ENCODE measurements at places on chromosomes 4 and X.

DNA sequence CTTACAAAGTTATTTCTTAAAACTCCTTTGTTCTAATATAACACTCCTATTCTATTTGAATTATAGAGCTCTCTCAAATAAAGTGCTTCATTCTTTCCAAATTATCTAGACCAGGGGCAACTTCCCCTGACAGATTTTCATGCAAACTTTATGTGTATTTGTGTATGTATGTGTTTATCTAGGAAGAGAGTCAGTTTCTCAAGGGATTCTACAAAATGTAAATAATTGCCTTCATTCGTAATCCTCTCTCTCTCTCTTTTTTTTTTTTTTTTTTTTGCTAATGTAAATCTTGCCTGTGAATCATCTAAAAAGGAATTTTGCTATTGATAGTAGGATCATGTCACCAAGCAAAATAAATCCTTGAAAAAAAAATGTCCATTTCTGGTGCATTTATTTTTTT lies 38.9 kb upstream of the RBPJ start:
- no peak overlapping the region for H3K27ac ChIP-seq
- no peak for DNase-seq
- no peaks in the 10 kb centered on the region for H3K4me1 ChIP-seq
- no peaks in the 10 kb centered on the region for H3K27me3 ChIP-seq

DNA sequence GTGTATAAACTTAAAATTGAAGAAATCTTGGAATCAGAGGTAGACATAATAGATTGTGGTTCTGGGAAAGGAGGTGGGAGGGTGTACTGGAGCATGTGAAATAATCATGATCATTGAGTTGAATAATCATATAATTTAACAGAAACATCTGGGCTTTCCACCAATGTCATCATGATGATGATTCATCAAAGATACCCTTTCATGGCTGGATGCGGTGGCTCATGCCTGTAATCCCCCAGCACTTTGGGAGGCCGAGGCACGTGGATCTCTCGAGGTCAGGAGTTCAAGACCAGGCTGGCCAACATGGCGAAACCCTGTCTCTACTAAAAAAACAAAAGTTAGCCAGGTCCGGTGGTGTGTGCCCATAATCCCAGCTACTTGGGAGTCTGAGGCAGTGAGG lies 6.7 kb upstream of the RUFY3 start:
- H3K27me3 ChIP-seq, result no peaks in the 10 kb centered on the region
- no peaks in the 10 kb centered on the region for H3K36me3 ChIP-seq
- H3K4me1 ChIP-seq, result no peaks in the 10 kb centered on the region
- DNase-seq, result no peak
- H3K4me3 ChIP-seq, result no peak overlapping the region

DNA sequence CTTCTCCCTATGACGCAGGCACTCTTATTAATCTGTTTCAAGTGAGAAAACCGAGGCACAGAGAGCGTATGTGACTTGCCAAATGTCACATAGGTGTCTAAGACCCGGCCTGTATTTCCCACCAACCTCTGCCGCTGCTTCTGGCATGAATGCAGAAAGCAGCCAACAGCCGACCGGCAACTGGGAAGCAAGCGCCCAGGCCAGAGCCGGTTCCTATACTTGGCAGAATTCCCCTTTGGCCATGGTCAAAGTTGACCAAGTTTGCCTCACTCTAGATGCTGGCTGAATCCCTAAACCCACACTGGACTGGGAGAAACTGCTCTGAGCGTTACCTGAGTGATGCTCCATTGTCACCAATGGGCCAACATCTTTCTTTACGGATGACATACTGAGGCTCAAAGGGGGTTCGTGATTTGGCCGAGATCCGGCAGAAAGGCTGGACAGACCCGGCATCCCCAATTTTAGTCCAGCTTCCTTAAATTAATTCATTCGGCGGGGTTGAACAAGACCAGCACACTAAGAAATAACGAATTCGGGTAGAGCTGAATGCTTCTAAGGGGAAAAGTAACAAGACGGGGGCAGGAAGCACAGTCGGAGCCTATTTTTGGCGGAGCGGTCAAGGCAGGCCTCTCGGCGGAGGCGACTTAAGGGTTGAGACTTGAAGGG lies 11.2 kb downstream of the MSX1 start:
- H3K27ac ChIP-seq, result no peak overlapping the region
- peaks cover 55% of the 10 kb centered on the region for H3K27me3 ChIP-seq
- no peak overlapping the region for H3K4me3 ChIP-seq

- no peaks in the 10 kb centered on the region for H3K4me1 ChIP-seq
- no peak overlapping the region for H3K27ac ChIP-seq
- no peak for DNase-seq
- H3K27me3 ChIP-seq, result no peaks in the 10 kb centered on the region
These were observed 14.6 kb downstream of the GRXCR1 start for GRCh38 chr4:42906891-42907759.

DNA sequence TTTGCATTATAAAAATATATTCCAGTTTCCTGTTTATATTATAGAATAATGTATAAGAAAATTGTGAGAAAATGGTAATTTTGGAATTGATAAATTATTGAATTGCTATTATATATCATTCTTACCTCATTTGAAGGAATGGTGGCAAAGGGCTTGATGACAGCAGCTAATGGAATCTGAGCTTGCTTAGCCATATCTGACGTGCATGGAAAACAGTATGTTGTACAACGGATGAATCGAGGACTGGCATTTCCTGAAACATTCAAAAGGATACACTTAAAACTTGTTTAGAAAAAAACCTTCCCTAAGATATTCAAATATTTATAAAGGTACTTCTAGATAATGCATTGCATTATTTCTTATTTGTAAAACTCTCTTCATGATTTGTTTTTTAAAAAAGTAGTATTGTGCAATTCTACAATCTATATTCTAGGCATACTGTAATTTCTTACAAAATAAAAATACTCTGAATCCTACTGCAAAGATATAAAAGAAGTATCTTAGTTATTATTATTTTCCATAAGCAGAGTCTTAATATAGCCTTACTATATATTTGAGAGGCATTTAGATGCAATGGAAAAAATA lies 38.3 kb downstream of the SEC24D start:
- no peak for DNase-seq
- H3K4me1 ChIP-seq, result no peaks in the 10 kb centered on the region
- no peak overlapping the region for H3K4me3 ChIP-seq

DNA sequence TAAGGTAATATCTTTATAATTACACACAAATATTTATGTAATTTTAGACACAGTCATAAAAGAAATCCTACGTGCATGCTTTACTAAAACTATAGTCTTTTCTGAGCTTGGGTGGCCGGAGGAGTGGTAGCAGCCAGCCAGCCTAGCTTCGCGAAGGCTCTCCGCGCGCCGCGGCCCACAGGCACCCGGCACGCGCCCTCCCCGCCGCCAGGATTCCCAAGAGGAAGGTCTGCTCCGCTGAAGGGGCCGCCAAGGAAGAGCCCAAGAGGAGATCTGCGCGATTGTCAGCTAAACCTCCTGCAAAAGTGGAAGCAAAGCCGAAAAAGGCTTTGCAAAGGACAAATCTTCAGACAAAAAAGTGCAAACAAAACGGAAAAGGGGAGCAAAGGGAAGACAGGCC lies 8.7 kb upstream of the PJA1 start:
- H3K4me1 ChIP-seq, result no peaks in the 10 kb centered on the region
- H3K27me3 ChIP-seq, result no peaks in the 10 kb centered on the region
- DNase-seq, result no peak
- no peaks in the 10 kb centered on the region for H3K36me3 ChIP-seq

Measured in effector memory CD4-positive, alpha-beta T cell (primary cell).